COR-L47 (cell line): ENCODE measurements at places on chromosomes 1 and 21.

- peak; percentile 48 for DNase-seq
Observed at GRCh38 chr1:208093754-208094719, 150.1 kb downstream of the PLXNA2 start.

- DNase-seq, result no peak
Observed at GRCh38 chr1:117615474-117615873, 9.6 kb downstream of the TENT5C start.

- no peak for DNase-seq
Observed at GRCh38 chr1:196451103-196451502, 157.1 kb downstream of the KCNT2 start.

GRCh38 chr1:212749821-212750535 lies 41.6 kb downstream of the NSL1 start:
- peak; percentile 29 for DNase-seq

DNA sequence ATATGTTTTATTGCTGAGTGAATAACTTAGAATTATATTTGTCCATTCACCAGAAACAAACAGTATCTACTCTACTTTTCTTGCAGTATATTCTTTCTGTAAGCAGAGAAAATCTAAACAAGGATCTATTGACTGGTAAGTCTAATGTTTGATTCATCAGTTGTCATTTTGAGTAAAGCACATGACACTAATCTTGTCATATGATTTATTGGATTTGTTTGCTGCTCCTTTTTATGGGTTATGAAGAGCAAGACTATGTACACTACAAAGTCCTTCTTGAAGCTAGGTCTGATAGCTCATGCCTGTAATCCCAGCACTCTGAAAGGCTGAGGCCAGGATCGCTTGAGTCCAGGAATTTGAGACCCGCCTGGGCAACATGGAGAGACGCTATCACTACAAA lies 23.3 kb downstream of the KMO start:
- no peak for DNase-seq

- DNase-seq, result peak; percentile 35
Observed at GRCh38 chr1:197521118-197521739, 253.2 kb downstream of the CRB1 start.

- no peak for DNase-seq
Observed at GRCh38 chr21:16194095-16194787, 464.5 kb downstream of the USP25 start.

GRCh38 chr1:241462391-241462790 lies 57.2 kb downstream of the FH start:
- no peak for DNase-seq

DNA sequence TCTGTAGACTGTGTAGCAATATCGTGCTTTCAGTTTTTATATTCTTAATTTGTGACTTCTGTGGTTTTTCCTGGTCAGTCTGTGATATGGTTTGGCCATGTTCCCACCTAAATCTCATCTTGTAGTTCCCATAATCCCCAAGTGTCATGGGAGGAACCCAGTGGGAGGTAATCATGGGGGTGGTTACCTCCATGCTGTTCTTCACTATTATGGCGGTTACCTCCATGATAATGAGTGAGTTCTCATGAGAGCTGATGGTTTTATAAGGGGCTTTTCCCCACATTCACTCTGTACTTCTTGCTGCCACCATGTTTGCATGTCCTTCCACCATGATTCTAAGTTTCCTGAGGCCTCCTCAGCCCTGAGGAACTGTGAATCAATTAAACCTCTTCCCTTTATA lies 169.8 kb downstream of the LEPR start:
- DNase-seq, result no peak

DNA sequence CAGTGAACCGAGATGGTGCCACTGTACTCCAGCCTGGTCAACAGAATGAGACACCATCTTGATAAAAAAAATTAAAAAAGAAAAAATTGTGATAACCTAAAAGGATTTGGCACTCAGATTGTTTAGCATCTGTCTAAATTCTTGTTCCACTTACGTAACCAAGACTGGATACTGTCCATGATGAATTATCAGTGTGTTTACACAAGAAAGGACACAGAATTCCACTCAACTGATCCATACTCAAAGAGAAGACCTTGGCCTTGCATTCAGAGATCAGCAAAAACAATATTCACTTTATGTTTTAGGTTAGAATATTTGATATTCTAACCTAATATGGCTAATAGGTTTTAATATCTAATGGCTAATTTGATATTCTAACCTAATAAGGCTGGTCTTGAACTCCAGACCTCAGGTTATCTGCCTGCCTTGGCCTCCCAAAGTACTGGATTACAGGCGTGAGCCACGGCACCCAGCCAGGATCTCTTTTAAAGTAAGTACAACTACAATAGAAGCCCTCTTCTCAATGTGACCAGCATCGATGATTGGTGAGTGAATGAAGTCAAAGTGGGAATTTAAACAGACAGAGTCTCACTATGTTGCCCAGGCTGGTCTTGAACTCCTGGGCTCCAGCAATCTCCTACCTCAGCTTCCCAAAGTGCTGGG lies 43.1 kb upstream of the COX20 start:
- no peak for DNase-seq

GRCh38 chr1:186330758-186331157 lies 44.3 kb downstream of the TPR start:
- no peak for DNase-seq

- no peak for DNase-seq
Observed at GRCh38 chr1:22915231-22915630, 57.4 kb downstream of the LACTBL1 start.

GRCh38 chr1:39539252-39539790 lies 37.3 kb downstream of the PABPC4 start:
- DNase-seq, result peak; percentile 58

DNA sequence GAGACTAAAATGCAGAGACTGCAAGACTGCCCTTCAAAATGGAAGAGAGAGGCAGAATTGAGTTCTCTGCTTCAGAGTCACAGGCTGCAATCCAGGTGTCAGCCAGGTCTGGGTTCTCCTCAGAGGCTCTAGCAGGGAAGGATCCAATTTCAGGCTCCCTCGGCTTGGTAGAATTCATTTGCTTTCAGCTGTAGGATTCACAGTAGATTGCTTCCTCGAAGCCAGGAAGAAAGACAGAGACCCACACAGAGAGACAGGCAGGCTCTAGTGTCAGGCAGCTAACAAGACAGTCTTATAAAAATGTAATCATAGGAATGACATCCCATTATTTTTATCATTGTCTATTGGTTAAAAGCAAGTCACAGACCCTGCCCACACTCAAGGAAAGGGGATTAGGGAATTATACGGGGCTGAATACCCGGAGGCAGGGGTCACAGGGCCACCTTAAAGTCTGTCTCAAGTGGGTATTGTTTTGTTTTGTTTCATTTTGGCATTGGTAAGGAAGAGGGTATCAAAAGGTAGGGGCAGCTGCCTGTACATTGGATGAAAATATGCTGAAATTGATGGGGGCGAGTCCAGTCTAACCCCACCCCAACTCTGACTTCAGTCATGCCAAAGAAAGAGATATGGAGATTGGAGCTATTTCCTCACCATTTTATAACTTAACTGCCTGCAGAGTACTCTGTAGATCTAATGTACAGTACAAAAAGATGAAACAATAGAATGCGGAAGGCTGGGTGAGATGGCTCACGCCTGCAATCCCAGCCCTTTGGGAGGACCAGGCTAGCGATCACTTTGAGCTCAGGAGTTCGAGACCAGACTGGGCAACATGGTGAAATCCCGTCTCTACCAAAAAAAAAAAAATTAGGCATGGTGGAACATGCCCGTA lies 9.5 kb upstream of the TBCE start:
- no peak for DNase-seq

- DNase-seq, result no peak
Observed at GRCh38 chr1:59309795-59310548, 13.1 kb downstream of the FGGY start.

- peak; percentile 87 for DNase-seq
Observed at GRCh38 chr1:99969729-99970621, at the start of gene SLC35A3. SLC35A3 (plus strand) TSS chr1:99969996; CDS start chr1:99993555, 23,559 bp downstream.

DNA sequence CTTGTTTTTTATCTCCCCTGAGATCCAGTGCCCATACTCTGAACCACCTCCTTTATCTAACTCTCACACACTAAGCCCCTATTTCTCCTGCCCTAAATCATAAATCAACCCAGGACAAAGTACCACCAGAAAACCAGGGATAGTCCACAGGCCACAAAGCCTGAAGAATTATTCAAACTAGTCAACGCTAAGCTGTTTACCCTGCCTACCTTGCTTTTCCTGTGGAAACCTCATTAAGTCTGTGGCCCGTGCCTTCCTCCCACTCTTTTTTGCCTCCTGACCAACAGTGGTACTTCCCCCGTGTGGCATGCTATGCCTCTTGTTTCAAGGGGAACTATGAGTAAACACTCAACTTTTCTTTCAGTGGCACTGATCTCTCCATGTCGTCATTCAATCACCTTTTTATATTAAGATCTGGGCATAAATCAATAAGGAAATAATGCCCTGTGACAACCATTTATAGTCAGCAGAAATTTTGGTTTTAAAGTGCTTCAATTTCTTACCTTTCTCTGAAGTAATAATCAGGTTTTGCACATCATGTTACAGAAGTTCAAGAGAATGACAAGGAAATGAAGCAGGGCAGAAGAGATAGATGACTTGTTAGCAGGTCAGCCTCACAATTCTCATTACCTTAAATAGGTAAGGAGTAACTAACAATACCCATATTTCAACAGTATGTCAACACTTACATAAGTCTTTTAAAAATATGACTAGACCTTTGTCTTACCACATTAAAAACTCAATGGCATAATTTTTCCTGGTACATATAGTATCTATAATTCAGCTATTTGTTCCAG lies 32.1 kb downstream of the EYA3 start:
- no peak for DNase-seq

GRCh38 chr1:245715970-245716369 lies 561.2 kb downstream of the KIF26B start:
- no peak for DNase-seq

DNA sequence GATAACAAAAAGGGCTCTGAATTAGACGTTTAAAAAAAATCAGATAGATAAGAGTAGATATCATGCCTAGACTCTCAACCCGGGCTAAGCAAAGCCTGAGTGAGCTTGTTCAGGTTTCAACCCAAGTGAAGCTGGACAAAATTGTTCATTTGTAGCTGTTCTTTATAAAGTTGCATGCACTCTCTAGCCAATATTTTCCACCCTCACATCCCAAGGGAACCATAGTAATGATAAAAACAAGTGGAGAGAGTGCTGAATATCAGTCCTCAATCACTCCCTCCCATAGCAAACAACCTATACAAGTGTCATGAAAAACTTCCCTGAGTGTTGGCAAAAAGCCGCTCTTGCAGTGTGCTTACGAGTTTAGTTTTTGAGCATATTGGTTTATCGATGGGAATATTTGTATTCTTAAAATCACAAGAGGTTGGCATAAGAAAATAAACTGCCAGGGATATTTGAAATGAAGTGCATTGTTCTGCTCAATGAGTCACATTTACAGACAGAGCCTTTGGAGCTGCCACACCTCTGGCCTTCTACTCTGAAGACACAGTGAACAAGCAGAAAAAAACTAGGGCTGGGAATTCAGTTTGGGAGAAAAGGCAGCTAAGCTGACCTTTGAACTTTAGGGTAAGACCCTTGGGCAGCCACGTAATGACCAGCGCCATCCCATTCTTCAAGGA lies 2.2 kb upstream of the CLCA2 start:
- DNase-seq, result no peak

GRCh38 chr1:211493133-211493871 lies 1.3 kb upstream of the RD3 start:
- no peak for DNase-seq

- no peak for DNase-seq
Observed at GRCh38 chr1:68173936-68174737, 58.2 kb downstream of the WLS start.

- DNase-seq, result no peak
Observed at GRCh38 chr1:205777994-205778393, 2.7 kb upstream of the RAB29 start.

GRCh38 chr1:168390271-168390670 lies 109.6 kb downstream of the TBX19 start:
- DNase-seq, result no peak

DNA sequence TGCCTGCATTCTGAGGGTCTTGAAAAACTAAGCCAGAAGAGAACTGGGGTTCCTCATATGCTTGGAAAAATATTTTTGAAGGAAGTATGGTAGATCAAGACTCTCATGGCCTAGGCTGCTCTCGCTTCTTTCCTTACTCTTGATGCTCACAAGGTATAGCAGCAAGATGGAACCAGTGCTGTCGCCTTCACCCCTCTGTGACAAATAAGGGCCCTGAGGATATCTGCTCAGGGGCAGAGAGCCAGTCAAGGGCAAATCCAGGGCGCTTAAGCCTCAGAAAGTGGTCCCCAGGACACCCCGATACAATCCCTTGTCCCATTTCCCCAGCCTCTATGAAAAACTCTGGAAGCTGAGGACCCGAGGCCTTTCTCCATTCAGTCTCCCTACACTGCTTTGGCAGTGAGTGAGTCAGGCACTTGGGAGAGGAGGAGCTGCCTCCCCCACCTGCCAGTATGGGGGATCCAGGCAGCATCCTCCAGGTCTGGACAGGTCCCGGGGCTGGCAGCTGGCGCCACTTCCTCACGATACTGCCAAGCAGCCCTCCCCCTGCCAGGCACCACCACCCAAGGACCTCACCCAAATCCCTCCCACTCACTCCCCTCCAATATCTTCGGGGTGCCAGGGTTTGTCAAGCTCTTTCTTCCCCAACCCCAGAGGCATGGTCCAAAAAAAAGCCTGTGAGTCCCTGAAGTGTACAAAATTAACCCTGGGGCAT lies 1.3 kb downstream of the IGSF9 start:
- DNase-seq, result peak; percentile 29

DNA sequence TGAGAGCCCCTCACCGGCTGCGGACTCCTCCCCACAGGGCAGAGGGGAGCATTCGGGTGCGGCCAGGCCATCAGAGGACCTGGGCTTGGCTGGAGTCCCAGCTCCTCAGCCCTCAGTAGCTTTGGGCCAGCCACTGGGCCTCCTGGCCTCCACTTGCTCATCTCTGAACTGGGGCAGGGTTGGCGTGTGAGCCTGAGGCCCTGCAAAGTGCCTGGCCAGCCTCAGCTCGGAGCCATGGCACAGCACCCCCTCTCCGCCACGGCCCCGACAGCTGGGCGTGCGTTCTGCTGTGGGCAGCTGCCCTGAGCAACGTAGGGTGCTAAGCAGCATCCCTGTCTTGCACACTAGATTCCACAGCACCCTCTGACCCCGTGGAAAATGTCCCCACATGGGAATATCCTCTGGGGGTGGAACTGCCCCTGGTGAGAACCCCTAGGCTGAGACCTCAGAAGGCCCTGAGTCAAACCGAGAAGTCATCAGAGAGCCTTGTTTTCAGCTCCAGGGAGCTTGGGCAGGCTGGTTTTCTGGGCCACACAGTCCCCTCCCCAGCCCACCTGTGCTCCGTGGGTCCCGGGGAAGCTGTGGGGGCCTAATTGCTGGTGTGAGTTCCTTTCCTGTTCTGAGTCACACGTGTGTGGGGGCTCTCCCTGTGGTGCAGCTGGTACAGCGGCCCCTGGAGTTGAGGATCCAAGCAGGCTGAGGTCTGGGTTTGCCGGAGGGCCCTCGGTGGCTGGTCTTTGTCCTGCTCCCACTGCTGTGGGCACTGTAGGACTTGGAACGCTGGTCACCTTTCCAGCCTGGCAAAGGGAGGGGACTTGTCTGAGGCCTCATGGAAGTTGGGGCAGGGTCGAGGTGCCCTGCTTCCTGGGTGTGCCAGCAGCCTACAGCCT lies 24.5 kb downstream of the TP73 start:
- no peak for DNase-seq
